ENCODE measurements at places on chromosomes 7 and 10.

DNA sequence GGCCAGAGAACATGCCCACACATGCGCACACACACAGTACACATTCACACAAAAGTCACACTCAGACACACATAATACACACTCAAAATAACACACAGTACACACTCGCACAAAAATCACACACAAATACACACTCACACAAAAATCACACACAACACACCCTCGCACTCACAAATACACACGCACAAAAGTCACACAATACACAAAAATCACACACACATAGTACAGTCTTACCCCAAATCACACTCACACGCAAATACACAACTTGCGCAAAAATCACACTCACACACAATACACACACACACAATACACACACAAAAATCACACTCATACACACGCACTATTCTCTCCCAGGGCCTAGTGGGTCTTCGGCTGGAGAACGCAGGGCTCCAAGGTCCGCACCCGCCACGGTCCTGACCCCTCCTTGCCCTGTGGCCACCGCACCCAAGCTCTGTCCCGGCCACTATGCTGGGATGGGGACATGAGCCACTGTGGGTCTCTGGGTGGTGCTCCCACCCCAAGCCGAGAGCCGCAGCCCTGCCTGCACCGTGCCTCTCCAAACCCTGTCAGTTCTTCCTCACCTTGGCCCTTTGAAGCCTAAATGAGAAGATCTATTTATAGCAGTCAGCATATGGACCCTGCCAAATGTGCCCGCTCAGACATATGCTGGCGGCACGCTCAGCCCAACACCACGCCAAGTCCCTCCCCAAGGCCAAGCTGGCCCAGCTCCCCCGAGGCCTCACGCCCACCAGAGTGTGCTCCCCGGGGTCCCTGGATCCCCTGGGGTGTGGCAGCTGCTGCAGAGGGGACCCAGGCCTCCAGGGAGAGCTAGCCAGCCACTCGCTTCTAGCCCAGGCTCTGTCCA lies 55.9 kb downstream of the ELFN1 start:
- no peak for DNase-seq

- DNase-seq = peak; percentile 34
These were observed 46.9 kb downstream of the AHCYL2 start for GRCh38 chr7:129271500-129272355.

DNA sequence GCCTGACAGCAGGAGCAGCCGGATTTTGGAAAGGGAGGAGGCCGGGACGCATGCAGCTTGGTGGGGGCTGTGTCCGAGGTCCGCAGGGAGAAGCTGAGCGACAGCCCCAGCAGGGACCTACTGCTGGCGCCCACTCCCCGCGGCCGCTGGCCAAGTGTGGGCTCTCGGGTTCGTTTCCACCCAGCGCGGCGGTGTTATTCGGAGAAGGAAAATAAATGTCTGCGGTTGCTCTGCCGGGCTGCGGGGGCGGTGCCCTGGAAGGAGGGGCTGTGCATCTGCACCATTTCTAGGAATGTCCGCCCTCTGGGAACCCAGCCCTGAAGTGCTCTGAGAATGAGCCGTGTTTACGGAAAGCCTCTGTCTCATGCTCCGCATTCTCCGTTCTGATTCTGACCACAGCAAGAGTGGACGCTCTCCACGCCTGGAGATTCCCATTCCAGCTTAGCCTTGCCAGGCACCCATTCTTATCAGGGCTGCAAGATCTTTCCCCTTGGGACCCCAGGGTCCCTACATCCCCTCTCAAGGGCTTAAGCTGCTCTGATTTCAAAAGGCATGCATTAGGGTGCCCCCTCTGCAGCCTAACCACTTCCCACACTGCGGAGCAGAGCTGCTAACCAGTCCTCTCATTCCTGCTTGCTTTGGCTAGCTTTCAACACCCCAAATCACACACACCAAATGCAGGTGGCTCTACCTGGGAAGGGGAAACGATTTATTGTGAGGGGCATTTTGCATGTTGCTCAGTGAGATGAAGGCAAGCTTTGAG lies 256.6 kb upstream of the GLI3 start:
- DNase-seq = no peak

- no peak for DNase-seq
These were observed 306.9 kb downstream of the FRMD4A start for GRCh38 chr10:14023673-14024328.

- no peak for DNase-seq
These were observed 208.9 kb downstream of the GPR158 start for GRCh38 chr10:25383686-25384085.

GRCh38 chr10:90960355-90960814 lies 39.5 kb upstream of the ANKRD1 start:
- DNase-seq = no peak

DNA sequence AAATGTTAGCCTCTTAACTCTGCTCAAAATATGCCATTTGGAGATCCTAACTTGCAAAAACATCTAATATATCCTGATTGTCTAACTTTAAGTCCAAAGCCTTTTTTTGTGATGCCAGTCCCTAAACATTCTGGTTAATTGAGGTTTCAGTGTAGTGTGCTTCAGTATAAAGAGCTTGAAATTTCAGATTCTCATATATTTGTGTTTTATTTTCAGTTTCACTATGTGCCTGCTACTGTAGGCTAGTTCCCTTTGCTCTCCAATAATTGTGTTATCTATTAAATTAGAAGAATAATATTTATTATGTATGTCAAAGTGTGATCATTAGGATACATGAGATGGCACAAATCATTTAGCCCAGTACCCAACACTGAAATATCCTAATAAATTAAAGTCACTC lies 1361.2 kb downstream of the XPNPEP1 start:
- no peak for DNase-seq

DNA sequence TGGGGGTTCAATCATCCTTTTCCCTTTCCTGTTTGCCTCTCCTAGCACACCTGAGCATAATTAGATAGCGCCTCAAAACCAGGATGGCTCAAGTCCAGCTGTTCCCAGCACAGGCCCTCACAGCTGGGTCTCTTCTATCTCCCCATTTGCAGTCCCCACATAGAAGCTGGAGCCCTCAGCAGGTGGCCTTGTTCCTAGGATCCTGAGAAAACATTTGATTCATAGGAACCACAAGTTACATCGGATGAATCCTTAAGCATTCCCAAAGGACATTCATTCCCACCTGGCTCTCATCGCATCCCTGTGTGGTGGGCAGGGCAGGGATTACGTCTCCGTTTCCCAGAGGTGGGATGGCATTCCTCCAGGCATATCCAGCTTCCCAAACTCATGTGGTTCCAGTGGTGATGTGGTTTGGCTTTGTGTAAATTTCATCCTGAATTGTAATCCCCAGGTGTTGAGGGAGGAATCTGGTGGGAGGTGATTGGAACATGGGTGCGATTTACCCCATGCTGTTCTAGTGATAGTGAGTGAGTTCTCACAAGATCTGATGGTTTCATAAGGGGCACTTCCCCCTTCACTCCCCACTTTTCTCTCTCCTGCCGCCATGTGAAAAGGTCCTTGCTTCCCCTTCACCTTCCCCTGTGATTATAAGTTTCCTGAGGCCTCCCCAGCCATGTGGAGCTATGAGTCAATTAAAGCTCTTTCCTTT lies 49.8 kb upstream of the LEP start:
- DNase-seq = no peak

DNA sequence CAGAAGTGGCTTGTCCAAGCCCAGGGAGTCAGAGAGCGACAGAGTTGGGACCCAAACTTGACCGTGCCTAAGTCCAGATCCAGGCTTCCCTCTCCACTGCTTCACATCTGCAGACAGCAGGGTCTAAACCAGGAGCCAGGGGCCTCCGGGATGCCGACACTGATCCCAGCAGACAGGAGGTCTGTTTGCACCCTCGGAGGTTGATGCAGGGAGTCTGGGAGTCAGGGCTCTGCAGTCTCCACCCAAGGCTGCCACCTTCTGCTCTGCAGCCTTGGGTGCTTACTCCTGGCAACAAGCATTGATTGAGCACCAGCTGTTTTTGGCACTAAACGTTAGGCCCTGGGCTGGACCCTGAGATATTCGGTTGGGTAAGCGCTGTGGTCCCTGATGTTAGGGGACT lies 21.0 kb downstream of the ELFN1 start:
- no peak for DNase-seq

- DNase-seq = no peak
These were observed 25.4 kb upstream of the MRC1 start for GRCh38 chr10:17783751-17784150.

GRCh38 chr10:101495324-101495925 lies 92.6 kb downstream of the POLL start:
- DNase-seq = no peak

DNA sequence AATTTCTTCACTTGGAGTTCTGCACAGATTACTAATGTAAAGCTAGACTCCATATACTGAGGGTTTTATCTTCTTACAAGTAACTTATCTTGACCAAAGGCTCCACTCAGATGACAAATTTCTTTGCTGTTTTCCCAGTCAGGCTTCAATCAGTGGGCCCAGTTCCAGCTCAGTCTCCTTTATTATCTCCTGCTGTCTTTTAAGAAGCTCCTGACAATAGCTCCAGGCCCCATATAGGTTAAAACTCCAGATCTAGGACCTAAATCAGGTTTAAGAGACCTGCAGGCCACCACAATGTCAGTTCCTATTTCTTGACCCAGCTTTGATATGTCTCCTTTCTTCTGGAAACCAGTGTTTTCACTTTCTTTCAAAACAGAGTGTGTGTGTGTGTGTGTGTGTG lies 165.2 kb downstream of the RELN start:
- no peak for DNase-seq

DNA sequence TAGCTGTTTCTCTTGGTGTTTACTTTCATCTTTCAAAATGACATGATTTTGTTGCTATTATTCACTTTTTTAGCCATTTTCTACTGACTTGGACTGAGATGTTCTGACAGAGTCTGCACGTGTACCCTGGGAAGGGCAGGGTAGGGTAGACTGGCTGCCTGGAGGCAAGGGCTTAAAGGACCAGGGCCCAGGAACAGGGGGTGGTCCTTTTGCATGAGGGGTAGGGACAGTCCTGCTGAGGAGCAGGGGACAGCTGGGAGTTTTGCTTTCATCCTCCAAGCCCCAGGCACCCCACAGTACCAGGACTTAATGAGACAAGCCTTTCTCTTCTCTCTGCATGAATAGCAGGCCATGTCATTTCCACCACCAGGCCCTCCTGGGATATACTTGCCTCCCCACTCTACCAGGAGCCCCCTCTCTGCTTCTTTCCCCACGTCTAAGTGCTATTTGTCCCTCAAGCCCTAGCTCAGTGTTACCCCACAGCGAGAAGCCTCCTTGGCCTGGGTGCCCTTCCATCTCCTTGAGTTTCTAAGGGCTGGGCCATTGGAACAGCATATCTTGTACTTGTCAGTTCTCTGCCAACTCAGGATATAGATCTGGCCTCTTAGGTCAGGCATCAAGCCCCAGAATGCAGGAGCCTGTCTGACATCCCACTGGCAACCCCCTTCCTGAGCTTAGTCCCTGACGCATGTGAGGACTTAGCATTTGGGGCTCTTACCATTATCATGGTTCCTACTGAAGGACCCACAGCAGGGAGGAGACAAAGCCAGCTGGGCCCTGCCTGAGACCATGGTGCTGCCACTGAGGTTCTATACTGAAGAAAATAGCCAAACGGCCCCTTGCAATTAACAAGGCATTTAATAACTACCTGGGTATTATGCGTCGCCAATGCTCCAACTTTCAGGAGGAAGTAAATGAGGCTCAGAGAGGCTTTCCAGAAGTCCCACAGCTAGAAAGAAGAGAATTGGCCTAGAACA lies 78.4 kb upstream of the UNC5B start:
- no peak for DNase-seq

DNA sequence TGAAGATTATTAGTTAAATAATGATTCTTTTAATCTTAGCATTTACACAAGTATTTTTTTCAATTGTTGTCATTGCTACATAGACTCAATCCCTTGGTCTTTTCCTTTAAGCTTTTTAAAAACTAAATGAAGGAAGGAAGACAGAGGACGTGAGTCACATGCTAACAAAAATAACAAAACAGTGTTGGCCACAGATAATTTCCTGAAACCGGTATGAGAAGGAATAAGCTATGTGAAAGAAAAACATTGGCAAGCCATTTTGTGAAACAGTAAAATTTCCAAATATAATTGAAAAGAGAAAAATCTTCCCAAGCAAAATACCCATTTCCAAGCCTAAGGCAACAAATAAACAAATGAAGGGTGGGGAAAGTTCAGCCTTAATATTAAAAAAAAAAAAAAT lies 223.0 kb downstream of the AHR start:
- DNase-seq = no peak

DNA sequence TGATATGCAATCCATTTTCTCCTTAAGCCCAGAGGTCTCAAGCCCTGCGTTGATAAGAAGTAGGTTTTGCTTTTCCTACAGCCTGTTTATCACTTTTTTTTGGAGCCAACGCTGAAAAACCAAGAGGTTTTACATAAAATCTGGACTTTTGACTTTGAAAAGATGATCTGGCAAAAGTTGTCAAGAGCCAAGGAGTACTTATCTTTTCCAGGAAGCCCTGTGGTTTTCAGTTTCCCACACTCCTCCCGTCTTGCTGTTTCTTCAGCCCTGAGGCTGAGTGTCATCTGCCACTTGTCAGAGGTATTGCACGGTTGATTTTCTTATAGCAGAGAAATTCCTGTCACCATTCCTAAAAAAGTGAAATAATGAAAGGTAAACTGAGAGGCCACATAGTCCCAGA lies 108.7 kb downstream of the TYW1 start:
- no peak for DNase-seq

DNA sequence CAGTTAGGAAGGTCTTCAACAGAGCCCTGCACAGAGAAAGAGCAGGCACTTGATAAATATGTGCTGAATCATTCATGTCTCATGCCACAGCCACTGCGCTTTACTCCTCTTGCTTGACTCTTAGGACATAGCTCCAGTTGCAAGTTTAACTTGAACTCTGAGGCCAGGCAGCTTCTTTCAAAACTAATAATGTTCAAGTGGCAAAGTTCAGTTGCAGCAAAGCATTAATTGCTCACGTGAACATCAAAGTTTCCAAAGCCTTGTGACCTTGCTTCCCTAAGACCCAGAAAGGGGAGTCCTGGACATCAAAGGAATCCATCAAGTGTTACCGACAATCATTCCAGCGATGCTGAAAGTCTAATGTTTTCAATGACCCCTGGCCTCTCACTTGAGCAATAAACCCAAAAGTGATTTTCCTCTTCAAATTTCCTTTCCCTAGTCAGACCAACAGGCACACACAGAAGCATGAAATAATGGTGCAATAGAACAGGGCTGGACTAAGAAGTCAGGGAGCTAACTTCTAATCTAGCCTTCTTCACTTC lies 21.8 kb upstream of the TECTB start:
- DNase-seq = no peak

DNA sequence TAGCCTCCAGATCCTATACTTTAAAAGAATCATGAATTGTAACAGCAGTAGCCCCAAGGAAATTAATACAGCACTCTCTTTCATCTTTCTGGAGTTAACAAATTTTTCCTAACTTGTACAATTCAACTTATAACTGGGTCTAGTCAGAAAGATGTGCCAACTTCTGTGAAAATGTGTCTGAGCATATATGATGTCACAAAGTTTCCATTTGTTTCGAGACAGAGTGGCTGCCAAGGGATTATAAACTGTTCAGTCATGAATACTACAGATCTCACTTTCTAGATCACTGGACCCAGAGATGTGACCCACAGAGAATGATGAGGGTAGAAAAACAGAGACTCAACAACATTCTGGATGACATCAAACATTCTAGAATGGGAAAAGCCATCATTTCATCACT lies 249.2 kb upstream of the PHF14 start:
- no peak for DNase-seq
